ENCODE measurements at places on chromosomes 4 and X. TPM values are rescaled to one million over a fixed set of nuclear protein-coding genes. Genes with fewer than 3 reads are reported as not detected.

DNA sequence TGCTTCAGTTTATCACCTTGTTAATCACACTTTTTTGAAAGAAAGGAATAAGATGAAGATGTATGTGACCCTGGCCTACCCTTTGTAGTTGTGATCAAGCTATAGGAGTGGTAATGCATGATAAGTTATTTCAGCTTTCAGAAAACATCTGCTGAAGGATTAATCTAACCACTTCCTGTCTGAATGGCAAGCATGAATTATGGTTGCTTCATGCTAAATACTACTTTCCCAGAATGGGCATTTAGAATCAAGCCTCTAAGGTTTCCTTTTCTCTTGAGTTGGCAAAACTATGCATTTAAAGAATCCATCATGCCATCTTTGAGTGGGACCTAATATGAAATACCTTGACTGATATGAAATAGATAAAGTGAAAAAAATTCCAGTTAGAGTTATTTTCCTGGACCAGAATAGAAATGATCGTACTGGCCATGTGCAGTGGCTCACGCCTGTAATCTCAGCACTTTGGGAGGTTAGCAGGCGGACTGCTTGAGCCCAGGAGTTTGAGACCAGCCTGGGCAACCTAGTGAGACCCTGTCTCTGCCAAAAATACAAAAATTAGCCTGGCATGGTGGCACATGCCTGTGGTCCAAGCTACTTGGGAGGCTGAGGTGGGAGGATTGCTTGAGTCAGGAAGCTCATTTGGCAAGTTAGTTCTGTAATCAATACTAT, 59.1 kb downstream of the ANXA3 start:
- no peak for DNase-seq

- no peak for DNase-seq
Observed at GRCh38 chrX:103565197-103565596, 20.1 kb upstream of the TCEAL4 start.

DNA sequence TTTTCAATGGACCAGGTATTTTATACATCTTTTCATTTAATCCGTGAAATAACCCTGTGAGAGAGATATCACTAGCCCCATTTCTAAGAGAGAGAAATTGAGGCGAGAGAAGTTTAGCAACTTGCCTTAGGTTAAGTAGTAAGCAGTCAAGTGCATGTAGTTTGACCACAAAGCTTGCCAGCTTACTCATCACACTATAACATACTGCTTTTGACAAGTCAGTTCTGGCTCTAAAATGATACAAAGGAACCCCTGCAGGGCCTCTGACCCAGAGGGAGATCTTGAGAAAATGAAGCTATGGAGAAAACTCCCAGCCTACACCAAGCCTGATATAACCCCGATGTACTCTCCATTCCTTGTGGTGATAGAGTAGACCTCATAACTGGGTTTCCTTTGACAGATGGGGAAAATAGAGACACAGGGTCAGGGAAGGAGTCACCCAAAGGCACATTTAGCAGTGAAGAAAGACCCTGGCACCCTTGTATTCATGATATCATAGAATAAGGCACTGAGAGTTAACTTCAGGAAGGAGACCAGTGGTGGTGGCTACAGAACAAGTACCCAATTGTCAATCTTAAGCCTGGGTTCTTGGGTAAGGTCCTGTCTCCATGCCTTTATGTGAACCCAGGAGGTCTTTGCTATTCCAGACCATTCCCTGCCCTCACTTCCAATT, 60.2 kb upstream of the MSN start:
- DNase-seq = no peak

The PLP1 gene
- 106 TPM for total RNA-seq

Data from neural progenitor cell (in vitro differentiated cells).